ENCODE measurements at places on chromosomes 2 and 18.

GRCh38 chr2:109213646-109214433 lies 84.8 kb downstream of the SH3RF3 start:
- peak; percentile 67 for DNase-seq

- DNase-seq: no peak
These were observed 49.6 kb downstream of the SRD5A2 start for GRCh38 chr2:31531101-31531500.

- no peak for DNase-seq
These were observed 28.8 kb upstream of the IMP4 start for GRCh38 chr2:130313812-130314334.

DNA sequence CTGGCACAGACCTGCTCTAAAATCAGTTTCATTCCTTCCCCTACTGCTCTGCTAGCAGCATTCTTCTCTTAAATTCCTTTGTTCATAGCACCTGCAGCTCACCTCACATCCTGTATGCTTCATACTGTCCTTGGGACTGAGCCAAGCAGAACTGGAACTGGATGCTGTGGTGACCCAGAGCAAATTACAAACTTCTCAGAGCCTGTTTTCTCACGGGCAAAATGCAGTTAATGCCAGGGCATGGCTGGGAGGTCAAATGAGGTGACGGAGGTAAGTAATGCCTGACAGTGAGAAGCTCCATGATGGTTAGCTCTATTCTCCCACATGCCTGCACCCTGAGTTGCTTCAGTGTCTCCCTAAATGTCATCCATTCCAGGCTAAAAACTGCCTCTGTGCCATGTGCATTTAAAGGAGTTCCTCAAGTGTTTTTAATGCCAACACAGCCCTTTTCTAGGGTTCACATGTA lies 29.7 kb downstream of the C2orf42 start:
- DNase-seq: no peak

GRCh38 chr2:162591403-162592083 lies 247.0 kb downstream of the KCNH7 start:
- DNase-seq: no peak

- no peak for DNase-seq
These were observed 18.2 kb downstream of the ASPRV1 start for GRCh38 chr2:69943000-69943842.

DNA sequence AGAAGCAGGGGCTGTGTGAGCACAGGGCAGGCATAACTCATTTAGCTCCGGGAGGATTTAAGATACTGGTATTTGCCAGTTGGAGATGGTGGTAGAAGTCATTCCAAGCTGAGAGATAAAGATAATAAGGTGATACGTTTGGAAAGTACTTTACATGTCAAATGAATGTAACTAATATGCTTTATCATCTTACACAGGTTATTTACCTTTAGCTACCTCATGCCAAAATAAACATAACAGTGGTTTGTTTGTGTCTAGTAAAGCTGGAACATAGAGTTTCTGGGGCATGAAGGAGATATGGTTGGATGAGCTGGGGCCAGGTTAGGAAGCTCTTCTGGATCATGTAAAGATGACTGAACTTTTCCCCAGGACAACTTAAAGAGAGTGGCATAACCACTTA lies 126.9 kb upstream of the PIK3C3 start:
- DNase-seq: no peak

GRCh38 chr2:23400703-23401102 lies 15.7 kb downstream of the KLHL29 start:
- no peak for DNase-seq

- no peak for DNase-seq
These were observed 19.4 kb downstream of the ANTXR1 start for GRCh38 chr2:69032336-69032735.

DNA sequence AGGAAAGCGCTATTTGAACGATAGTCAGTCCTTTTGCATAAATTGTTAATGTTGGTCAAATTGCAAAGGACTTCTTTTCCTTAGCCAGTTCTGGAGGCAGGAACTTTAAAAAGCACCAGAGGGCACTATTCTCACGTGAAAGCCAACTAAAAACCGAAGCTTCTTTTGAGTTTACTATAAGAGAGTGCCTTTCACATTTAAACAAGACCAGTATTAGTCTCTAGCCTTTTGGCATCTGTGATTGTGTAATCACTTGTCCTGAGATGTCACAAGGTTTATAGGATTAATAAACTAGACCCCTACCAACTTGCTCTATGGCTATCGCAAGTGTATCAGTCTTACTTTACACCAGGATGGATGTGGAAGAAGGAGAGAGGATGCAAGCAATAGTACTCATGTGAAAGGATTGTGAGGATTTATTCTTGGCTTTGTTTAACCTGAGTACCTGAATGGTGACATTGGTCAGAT lies 14.4 kb upstream of the STAT4 start:
- no peak for DNase-seq

DNA sequence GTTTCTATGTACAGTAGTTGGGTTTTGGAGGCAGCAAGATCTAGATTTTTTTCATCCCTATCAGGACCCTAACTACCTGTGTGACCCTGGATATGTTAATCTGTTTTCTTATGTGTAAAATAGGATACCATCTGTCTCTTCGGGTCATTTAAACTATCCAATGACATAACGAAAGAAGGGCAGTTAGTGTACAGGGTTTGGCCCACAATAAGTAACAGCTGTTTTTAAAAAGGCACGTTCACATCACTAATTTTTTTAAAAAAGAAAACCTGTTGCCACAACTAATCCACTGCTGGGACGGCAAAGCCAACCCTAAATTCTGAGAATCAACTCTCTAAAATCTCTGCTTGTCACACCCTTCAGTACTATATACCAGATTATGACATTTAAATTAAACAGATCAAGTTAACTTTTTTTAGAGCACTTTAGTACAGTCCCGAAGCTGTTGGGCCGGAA lies 869 bp downstream of the USP40 start:
- no peak for DNase-seq

- DNase-seq: no peak
These were observed 108.2 kb upstream of the KLHL14 start for GRCh38 chr18:32881009-32881408.

DNA sequence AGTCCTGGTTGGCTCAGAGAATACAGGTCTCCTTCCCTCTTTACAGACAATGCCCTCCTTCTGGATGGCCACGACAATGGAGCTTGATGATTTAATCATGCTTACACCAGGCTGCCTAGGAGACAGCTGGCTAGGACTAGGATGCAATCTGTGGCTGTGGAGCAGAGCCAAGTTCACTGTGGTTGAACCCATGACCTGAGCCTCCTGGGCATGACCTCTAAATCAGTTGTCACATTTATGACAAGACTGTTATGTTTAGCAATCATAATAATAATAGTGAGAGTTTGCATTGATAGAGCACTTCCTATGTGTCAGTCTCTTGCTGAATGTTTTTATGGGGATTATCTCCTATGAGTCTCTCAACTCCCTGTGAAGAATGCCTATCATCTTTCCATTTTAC lies 244.1 kb downstream of the ICOS start:
- DNase-seq: no peak

- DNase-seq: peak; percentile 97
These were observed 99.3 kb upstream of the DNAJC10 start for GRCh38 chr2:182616471-182617393.

- no peak for DNase-seq
These were observed 198.3 kb downstream of the PIEZO2 start for GRCh38 chr18:10950876-10951630.

DNA sequence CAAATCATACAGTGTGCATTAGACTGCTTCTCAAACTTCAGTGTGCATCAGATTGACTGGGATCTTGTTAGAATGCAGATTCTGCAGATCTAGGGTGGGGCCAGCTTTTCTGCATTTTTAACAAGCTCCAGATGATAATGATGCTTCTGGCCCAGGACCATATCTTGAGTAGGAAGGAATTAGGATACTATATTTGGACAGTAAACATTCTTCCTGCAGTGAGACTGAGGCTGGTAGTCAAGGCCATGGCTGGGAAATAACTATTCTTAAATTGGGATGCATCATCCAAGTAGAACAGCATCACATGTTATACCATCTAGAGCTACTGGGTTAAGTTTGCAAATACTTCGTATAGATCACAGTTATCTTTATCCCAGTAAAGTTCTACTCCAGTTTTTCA lies 28.4 kb upstream of the ARMC9 start:
- DNase-seq: peak; percentile 46

DNA sequence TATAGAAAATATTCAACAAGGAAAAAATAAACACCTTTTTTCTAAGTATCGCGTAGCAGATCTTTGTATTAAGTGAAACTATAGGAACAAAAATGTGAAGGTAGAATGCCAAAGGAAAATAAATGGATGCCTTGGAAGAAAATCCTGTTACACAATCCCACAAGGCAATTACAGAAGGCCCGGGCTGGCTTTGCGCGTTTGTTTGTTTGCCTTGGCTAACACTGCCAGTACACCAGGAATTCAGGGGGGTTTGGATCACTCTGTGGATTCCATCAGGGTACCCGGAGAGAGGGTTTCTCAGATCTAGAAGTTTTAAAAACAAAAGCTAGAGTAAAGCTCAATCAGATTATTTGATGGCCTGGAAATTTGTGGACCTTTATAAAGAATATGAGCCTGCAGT lies 478.3 kb downstream of the FBXO15 start:
- no peak for DNase-seq

DNA sequence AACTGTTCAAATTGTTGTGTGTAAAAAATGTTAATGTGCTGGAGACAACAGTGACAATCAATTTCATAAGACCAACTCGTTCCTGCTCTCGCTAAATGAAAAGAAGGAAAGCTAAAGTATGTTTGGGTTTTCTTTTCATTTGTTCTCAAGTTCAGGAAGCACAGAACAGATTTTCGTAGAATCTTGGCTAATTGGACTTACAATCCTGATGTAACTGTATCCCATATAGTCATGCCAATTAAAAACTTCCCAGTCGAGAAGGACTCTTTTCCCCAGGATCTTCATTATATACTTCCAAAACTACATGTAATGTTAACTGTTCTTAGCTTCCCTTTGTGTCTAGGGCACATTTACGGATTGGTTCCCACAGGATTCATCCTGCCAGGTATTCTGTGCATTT lies 135.4 kb upstream of the ITGB6 start:
- DNase-seq: no peak

- DNase-seq: no peak
These were observed 173.4 kb downstream of the DIS3L2 start for GRCh38 chr2:232134939-232135338.

DNA sequence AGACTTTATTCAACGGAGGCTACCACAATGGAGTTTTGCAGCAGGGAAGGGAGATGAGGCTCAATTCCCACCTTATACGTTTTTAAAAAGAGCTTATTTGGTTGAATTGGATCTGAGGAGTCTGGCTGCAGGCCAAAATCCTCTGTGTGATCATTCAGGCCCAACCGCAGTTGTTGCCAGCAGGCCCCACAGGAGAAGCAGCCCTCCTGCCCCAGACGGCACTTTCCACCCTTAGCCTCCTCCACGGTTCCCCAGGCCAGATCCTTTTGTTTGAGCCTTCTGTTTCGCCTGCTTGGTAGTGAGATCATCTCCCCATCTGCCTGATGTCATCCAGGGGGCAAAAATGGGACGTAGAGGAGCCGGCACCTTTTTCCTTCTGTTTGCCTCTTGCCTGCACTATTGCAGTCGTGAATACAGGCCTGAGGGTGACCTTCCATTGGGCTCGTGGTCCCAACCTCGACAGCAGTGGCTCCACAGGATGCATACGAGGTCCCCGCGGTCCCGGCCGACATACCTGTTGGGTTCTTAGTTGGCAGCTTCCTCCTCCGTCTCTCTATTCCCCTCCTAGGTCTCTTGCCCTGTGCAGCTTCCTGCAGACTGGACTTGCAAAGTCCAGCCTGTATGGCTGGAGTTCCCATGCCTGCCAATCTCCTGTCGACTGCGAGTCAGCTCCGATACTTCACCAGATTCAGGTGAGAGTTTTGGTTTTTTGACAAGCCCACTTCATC lies 9.3 kb upstream of the GPR35 start:
- DNase-seq: no peak

DNA sequence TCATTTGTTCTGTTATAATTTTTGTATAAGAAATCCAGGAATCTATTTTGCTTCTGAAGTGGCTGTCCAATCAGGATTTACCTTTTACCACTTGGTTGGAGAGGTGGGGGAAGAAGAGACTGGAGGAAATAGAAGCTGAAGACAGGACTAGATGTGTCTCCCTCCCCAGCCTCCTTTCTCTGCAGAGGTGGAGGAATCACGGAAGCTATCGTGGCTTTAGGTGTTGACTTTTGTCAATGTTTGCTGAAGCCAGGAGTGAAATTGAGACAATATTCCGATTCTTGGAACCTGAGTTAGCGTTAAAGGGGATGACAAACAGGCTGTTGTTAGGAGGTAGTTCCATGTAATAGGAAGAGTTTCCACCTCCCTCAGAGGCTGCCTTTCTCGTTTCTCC lies 43.5 kb downstream of the PDCL3 start:
- no peak for DNase-seq

GRCh38 chr2:133705287-133705686 lies 137.0 kb upstream of the NCKAP5 start:
- no peak for DNase-seq

GRCh38 chr2:162072181-162072702 lies 1.8 kb downstream of the DPP4 start:
- peak; percentile 59 for DNase-seq

DNA sequence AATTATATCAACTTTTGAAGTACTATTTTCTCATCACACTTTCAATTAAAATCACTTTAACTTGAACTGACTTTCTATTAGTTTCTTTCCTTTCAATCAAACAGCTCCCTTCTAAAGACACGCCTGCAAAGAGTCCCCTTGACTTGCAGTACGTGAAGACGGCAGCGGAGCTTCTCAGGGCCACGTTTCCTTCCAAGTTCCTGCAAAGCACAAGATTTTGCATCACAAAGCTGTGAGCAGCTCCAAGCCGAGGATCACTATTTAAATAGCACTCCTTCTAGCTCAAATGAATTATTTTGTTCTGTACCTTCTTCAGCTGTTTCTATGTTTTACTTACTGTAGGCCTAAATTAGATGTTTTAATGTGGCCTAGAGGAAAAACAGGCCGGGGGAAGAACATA lies 30.8 kb downstream of the SH3YL1 start:
- no peak for DNase-seq

- no peak for DNase-seq
These were observed 99.0 kb downstream of the SNTG2 start for GRCh38 chr2:1049691-1050090.

- DNase-seq: no peak
These were observed 142.3 kb upstream of the HAAO start for GRCh38 chr2:42934580-42935186.

GRCh38 chr2:8636041-8636491 lies 45.8 kb upstream of the ID2 start:
- DNase-seq: no peak

DNA sequence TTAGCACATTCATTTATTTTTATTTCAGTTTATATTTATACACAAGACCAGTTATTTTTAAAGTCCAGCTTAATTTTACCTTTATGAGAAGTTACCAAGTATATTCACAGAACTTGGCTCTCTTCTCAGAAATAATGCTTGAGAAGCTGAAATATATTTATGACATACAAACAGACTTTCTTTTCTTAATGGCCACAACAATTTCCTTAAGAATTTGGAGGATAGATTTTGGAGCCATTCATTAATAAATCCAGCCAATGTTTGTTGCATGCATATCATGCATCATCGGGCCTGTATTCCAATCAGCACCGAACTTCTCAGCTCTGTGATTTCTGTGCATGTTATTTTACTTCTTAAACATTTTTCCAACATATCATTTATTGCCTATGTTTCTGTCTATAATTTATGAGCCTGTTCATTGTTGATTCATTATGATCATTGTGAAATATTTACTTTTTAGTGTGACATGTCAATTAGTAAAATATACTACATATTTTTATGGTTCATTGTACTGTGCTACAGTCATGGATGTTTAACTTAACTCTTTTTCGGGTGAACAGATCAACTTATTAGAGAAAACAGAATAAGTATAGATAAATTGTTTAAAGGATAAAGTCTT lies 3.5 kb downstream of the GULP1 start:
- DNase-seq: no peak
